ENCODE measurements at places on chromosomes 7 and 10. TPM values are rescaled to one million over a fixed set of nuclear protein-coding genes. Genes with fewer than 3 reads are reported as not detected.

Gene EN2
- total RNA-seq = 5.5 TPM

Gene TUBAL3
- total RNA-seq = not detected

Gene COL17A1
- total RNA-seq = 3.7 TPM

Gene VAX1
- 0.41 TPM for total RNA-seq

Gene CHST15
- total RNA-seq = 0.64 TPM

Gene RBP4
- 1.0 TPM for total RNA-seq

Gene SLC26A5
- total RNA-seq = not detected

Gene ANXA7
- 39.1 TPM for total RNA-seq

Gene METTL27
- 19.9 TPM for total RNA-seq

Gene CPVL
- total RNA-seq = 12.3 TPM

Gene DENND10
- 26.3 TPM for total RNA-seq

Gene MET
- 72.3 TPM for total RNA-seq

Gene CSTF2T
- 17.0 TPM for total RNA-seq

Gene FGL2
- not detected for total RNA-seq

Gene COL28A1
- total RNA-seq = not detected

Gene NUTM2D
- 1.7 TPM for total RNA-seq

Gene ABCB4
- 3.1 TPM for total RNA-seq

Gene ACBD7
- total RNA-seq = 5.7 TPM

Gene IFIT5
- total RNA-seq = 12.3 TPM

Gene PDE6C
- not detected for total RNA-seq

Gene DNAJC9
- total RNA-seq = 54.0 TPM

Gene KLHL7
- total RNA-seq = 27.3 TPM

Gene DPP6
- not detected for total RNA-seq

Gene CPN1
- total RNA-seq = 8.6 TPM

Gene TFEC
- total RNA-seq = 0.40 TPM

Gene RET
- not detected for total RNA-seq

Gene AGBL3
- total RNA-seq = 0.41 TPM

Gene TMED4
- total RNA-seq = 93.4 TPM

Gene ANKRD61
- total RNA-seq = 0.19 TPM

Gene PODXL
- 12.7 TPM for total RNA-seq
